Activated T-helper 1 cell treated with anti-CD3 and anti-CD28 coated beads, Interleukin-2, amount 50 U/mL, for 16 hours (primary cell): ENCODE measurements at places on chromosomes 7 and 10.

- DNase-seq = no peak
Measured at GRCh38 chr10:114498413-114499111, 94.3 kb upstream of the AFAP1L2 start.

DNA sequence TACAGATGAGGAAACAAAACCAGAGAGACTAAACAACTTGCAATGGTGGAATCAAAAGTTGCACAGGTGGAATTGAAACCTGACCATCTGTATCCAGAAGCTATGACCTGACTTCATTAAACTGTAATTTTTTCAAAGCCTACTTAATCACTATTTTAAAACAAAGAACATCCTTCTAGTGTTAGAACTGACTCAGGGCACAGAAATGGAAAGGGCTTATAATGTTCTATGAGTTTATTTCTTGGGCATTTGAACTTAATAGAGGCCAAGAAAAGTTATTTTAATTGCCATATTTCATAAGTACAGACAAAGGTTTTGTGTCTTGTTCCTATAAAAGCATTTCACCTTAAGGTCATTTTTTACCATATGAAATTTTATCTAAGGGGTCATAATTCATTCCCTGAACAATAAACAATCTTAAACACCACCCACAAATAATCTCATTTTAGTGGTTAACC, 8.8 kb downstream of the ITGB1 start:
- no peak for DNase-seq

DNA sequence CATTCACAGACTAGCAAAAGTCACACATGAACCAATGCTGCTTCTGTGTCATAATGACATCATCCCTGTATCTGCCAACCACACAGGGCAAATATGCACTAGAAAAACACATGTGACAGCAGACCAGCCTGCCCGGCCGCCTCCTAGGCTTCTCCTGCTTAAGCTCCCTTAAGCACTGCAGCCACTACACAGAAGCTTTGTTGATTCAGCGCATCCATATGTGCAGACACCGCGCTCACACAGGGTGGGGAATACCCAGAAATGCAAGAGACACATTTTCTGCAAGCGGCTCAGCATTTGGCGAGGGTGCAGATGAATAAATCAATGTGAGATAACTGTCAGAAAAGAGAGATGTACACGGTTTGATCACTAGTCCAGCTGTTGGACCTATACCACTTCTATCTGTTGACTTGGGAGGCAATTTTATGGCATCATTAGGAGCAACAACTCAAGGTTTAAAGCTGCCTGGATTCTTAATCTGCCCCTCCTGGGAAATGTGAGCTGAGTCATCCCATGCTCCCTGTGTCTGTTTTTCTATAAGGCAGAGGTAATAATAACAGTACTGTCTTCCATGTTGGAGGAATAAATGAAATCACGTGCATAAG, 33.4 kb downstream of the CPXM2 start:
- no peak for DNase-seq

DNA sequence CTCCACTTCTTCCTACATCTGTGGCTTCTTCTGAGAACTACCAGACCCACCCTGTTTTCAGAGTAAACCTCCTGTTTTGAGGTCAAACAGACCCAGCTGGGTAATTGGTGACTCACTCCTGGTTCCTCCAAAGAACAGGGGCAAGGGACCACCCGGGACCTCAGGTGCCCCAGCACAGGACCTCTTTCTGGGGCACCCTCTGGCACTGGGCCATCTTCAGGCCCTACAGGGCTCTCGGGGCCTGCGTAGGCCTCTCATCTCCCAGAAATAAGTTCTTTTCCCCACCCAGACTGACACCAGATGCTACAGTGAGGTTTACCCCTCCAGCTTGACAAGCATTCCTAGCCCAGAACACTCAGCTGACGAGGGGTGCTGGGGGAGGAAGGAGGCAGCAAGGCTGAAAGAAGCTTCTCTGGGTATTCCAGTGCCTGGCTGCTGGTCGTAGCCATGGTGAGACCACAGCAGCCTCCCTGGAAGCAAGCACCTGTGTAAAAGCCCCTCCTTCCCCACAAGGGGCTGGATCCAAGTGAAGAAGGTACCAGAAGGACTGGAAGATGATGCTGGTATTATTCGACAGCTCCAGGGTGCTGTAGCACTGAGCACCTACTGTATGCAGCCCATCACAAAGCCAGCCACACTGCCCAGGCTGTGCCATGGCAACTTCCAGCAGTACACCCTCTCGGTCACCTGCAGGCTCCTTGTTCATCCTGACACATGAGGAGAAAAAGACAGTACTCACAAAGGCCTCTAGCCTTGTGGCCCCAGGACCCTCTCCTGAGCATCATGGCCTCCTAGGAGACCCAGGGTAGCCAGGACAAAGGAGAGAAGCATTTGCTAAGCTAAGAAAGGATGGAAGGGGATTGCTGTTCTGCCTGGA, 47.4 kb downstream of the ALOX5 start:
- DNase-seq = no peak

DNA sequence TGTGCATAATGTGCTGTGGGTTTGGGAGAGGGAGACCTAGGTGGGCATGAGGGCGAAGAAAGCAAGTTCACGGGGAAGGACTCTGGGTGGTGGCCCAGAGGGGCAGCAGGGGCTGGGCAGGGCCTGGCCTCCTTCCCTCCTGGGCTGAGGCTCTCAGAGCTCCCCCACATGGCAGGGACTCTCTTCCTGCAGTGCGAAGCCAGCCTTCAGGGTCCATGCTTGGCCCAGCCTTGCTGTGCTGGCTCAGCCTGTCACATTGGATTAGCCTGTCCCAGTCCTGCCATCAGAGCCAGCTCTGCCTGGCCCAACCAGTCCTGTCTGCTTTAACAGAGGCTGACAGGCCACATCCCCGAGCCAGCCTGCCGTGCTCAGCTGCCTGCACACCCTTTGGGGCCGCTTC, 20.4 kb upstream of the ZNF488 start:
- no peak for DNase-seq

GRCh38 chr7:14911077-14911476, 8.5 kb upstream of the DGKB start:
- DNase-seq = no peak

- no peak for DNase-seq
Measured at GRCh38 chr10:32985775-32986350, 27.8 kb upstream of the ITGB1 start.

DNA sequence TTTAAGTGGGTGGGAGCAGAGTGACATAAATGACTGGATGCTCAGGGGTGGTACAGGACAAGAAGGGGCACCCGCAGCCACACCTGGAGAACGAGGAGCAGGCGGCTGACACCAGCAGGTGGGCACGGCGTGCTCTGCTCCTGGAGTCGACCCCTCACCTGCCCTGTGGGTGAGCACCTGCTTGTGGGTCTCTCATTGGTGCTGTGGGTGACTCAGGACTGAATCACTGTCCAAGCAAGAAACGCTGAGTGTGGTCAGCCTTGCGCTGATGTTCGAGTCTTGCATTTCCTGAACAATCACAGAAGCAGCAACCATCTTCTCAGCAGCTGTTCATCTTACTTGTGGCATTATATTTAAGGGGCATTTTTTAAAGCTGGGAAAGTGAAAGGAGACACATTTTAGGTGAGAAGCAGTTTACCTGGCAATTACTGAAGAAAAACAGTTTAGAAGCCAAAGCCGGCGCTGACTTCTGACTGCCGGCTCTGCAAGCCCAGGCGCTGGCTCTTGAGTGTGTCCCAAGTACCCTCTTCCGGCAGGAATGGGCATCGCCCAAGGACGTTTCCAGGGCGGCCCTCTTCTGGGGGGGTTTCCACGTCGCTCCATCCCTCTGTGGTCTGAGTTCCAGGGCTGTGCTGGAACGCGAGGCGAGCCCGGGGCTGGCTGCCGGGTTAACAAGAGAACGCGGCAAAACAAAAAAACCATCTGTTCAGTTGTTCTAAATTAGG, 145.2 kb upstream of the PFKP start:
- no peak for DNase-seq

DNA sequence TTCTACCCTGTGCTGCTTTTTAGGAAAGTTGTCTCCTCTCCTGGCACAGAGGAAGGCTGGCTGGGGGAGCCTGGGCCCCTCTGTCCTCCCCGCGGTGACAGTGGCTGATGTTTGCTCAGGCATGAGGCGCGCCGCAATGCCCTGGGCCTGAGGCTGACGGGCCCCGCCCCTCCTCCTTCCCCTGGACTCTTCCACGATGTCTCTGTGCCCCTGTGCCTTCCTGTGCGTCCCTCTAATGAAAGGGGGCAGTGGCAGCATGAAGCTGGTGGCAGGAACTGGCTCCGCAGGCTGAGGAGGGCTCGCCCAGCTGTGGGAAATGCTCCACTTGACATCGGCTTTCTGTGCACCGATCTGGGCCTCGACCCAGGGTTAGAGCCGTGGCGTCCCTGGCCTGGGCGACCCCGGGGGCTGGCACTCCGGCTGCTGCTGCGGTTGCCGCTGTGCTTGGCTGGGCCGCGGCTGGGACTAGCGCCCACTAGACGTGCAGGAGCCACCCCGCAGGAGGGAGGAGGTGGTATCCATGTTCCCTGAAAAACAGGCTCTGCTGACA, 67.9 kb downstream of the ZNF680 start:
- DNase-seq = no peak

GRCh38 chr10:90589825-90590224, 268.0 kb downstream of the HTR7 start:
- no peak for DNase-seq

DNA sequence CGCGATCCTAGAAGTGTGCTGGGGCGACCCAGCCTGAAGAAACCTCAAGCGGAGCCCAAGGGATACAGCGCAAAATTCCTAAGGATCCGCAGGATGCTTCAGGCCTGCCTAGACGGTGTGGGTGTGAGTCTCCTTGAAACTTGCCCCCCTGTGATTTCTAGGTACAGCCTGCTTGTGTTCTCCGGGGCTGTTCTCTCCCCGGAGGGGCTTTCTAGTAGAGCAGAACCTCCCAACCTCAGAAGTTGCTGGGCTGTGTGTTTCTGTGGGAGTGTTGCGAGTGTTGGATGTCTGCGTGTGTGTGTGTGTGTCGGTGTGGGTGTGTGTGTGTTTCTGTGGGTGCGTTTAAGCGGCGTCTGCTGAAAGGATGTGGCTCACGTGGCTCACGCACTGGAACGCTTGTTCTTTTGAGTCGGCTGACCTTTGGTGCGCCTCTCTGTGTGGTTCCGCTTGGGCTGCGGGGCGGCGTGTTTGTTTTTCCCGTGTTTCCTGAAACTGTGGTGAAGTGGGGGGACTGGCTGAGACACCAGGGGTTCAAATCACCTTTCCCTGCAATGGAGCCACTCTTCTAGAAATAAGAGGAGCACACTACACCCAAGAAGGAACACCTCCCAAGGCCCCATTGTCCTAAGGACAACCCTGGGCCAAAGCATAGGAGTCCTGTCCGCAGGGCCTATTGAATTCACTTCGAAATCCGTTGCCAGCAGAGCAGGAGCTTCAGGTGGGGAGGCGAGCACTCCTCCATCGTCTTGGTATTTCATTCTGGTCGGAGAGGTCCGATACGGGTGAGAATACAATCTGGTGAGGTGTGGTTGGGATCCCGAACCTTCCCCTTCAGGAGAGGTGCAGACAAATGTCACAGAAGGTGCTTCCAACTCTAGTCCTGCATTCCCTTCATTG, 25.1 kb upstream of the ZNF273 start:
- DNase-seq = no peak

- no peak for DNase-seq
Measured at GRCh38 chr7:64574540-64575099, 11.7 kb upstream of the ZNF680 start.

DNA sequence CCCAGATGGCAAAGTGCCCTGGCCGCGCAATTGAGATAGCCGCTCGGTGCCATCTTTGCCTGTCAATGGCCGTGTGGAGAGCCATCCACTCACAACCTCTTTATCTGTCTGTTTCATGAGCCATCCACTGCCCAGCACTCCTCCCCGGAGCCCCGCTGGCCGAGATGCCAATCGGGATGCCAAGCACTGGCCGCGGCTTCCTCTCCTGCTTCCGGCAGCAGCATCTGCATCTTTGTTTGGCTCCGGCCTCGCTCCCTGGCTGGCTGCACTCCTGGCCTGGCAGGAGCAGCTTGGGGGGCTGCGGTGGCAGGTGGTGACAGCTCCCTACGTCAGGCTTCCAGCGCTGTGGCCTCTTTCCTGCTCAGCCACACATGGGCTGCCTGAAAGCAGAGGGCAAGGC, 231.7 kb downstream of the USP6NL start:
- no peak for DNase-seq

- no peak for DNase-seq
Measured at GRCh38 chr7:74235518-74236268, 18.5 kb downstream of the RFC2 start.

- DNase-seq = no peak
Measured at GRCh38 chr10:97861097-97861750, 11.6 kb downstream of the GOLGA7B start.

- DNase-seq = no peak
Measured at GRCh38 chr7:131547589-131547988, 8.8 kb downstream of the PODXL start.

DNA sequence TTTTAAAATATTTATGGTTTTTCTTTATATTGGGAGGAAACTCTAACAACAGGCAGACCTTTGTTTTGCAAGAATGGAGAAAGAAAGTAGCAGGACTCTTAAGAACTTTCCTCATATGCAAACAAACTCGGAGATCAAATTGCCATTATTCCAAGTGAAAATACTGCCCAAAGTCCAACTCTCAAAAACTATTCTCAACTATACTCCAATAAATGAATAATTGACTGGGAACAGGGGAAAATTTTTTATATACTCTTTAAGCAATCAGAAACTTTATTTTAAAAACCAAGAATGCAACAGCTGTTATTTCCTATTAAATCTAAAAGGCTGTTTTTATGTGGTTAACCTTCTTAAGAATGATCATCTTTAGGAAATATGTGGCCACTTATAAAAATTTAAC, 101.9 kb downstream of the COL28A1 start:
- DNase-seq = no peak

- no peak for DNase-seq
Measured at GRCh38 chr7:96497567-96497966, 175.7 kb upstream of the SLC25A13 start.

GRCh38 chr10:132571650-132572544, 34.3 kb downstream of the INPP5A start:
- DNase-seq = peak; percentile 31

- DNase-seq = no peak
Measured at GRCh38 chr7:21365866-21366624, 61.8 kb upstream of the SP4 start.

- DNase-seq = no peak
Measured at GRCh38 chr10:69628891-69629290, 1.2 kb upstream of the FAM241B start.

- no peak for DNase-seq
Measured at GRCh38 chr10:74165530-74165901, 14.5 kb downstream of the ADK start.
